ENCODE measurements at places on chromosomes 5 and 9. TPM values are rescaled to one million over a fixed set of nuclear protein-coding genes. Genes with fewer than 3 reads are reported as not detected.

DNA sequence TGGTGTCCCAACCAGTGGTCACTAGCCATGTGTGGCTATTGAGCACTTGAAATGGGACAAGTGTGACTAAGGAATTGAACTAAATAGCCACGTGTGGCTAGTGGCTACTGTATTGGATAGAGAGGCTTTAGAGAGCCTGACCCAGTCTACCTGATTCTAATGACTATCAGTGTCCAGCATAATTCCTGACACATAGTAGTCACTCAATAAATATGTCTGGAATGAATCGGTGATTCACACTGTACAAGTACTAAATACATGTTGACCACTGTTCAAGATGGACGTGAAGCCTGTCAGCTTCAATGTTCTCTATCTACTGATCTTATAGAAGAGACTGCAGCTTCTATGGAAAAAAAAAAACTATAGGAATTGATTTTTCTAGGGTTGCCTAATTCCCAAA lies 57.7 kb upstream of the MAST4 start:
- H3K36me3 ChIP-seq: no peaks in the 10 kb centered on the region
- no peaks in the 10 kb centered on the region for H3K4me1 ChIP-seq
- H3K27ac ChIP-seq: no peak overlapping the region
- no peaks in the 10 kb centered on the region for H3K27me3 ChIP-seq

DNA sequence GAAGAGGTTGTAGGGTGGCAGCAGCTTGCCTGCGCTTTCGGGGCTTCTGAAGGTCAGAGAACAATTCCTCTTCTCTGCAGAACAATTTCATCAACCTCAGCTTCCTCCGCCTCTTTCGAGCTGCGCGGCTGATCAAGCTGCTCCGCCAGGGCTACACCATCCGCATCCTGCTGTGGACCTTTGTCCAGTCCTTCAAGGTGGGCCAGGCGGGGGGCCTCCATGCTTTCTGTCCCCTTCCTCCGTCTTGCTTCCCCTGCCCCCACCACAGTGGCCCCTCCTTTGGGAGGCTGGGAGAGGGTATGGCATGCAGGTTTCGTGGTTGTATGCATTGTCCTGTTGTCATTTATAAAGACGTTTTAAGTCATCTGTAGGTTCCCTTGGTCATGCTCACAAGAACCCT lies 195.8 kb downstream of the CACNA1B start:
- no peaks in the 10 kb centered on the region for H3K4me1 ChIP-seq
- no peaks in the 10 kb centered on the region for H3K27me3 ChIP-seq
- no peak for DNase-seq
- no peak overlapping the region for H3K4me3 ChIP-seq
- H3K27ac ChIP-seq: no peak overlapping the region
- H3K36me3 ChIP-seq: no peaks in the 10 kb centered on the region

GRCh38 chr9:120152295-120152694 lies 427.7 kb downstream of the CDK5RAP2 start:
- no peaks in the 10 kb centered on the region for H3K27me3 ChIP-seq
- no peaks in the 10 kb centered on the region for H3K36me3 ChIP-seq
- H3K27ac ChIP-seq: no peak overlapping the region

DNA sequence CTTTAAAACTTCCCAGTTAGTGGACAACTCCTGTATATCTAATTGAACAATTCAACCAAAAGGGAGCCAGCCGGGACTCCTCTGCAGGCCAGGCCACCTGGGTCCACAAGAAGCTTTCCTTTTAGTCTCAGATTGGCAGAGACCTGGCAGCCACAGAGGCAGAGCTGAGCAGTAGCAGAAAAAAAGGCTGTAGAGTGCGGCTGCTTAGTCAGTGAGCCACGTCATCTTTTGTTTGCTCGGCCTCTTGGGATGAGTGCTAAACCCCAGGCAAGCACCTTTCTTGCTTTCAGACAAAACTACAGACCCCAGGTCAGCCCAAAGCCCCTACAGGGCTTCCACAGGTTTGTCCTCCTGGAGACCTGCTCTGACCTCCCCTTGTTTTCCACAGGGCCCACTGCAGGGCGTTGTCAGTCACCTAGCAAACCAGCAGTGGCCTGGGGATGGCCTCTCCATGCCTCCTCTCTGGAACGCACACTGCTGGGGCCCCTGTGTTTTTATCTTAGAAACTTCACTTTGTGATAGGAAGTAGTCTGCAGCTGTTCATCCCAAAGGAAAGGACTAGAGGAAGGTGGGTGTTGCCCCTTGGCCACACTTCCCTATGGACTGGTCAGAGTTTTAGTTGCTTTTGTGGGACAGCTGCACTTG lies 49.9 kb downstream of the SHB start:
- H3K4me1 ChIP-seq: peaks cover 10% of the 10 kb centered on the region
- no peak overlapping the region for H3K4me3 ChIP-seq
- H3K27me3 ChIP-seq: no peaks in the 10 kb centered on the region
- peak overlapping the region; percentile 78 for H3K27ac ChIP-seq

- no peak for DNase-seq
- no peaks in the 10 kb centered on the region for H3K27me3 ChIP-seq
- H3K36me3 ChIP-seq: no peaks in the 10 kb centered on the region
- no peak overlapping the region for H3K4me3 ChIP-seq
- H3K4me1 ChIP-seq: peaks cover 7% of the 10 kb centered on the region
- H3K27ac ChIP-seq: no peak overlapping the region
Measured at GRCh38 chr5:82719368-82719767, 357.8 kb downstream of the TMEM167A start.

DNA sequence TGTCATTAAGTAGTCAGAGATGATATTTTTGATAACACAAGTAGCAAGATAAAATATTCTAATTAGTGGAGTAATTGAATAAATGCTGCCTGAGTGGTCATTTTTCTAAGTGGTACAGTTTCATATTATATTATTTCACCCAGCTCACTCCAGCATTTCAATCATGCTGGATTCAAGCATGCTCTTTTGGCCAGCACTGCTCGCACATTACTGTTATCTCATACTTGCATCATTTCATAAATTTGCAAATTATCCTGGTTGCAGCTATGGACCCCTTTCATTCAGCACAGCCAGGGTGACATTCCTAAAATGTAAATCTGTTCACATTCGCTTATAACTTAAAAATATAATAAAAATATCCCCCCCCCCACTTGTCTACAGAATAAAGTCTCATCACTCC lies 520.8 kb upstream of the CYLC2 start:
- H3K27ac ChIP-seq: no peak overlapping the region
- DNase-seq: no peak
- no peaks in the 10 kb centered on the region for H3K36me3 ChIP-seq
- H3K4me1 ChIP-seq: no peaks in the 10 kb centered on the region
- no peak overlapping the region for H3K4me3 ChIP-seq

DNA sequence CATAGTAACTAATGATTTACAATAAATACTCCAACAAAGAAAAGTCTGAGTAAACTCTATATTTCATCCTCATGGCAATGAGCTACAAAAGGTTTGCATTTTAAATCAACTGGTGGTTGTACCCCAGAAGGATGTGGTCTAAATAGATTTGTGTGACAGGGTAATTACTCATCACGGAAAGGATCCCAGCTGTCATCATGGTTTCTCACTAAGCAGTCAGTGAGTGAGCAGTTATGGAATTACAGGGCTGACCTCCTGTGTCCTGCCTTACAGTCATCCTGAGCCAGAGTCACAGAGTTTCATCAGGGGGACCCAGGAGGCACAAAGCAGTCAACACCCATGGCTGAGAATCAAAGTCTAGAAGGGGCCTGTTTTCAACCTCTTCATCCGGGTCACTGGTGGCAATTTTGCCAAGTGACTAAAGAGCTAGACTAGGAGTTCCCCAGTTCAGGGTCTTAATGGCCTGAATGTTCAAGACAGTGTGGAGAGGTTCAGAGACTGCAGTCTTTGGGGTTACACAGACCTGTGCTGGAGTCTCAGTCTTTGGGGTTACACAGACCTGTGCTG lies 210.7 kb upstream of the SLC24A2 start:
- no peaks in the 10 kb centered on the region for H3K27me3 ChIP-seq
- H3K27ac ChIP-seq: no peak overlapping the region
- no peaks in the 10 kb centered on the region for H3K4me1 ChIP-seq
- no peak overlapping the region for H3K4me3 ChIP-seq
- no peaks in the 10 kb centered on the region for H3K36me3 ChIP-seq

- H3K36me3 ChIP-seq: no peaks in the 10 kb centered on the region
- H3K27me3 ChIP-seq: no peaks in the 10 kb centered on the region
- no peak overlapping the region for H3K27ac ChIP-seq
- no peak overlapping the region for H3K4me3 ChIP-seq
- no peaks in the 10 kb centered on the region for H3K4me1 ChIP-seq
Measured at GRCh38 chr5:157217289-157218024, 36.8 kb downstream of the ITK start.

DNA sequence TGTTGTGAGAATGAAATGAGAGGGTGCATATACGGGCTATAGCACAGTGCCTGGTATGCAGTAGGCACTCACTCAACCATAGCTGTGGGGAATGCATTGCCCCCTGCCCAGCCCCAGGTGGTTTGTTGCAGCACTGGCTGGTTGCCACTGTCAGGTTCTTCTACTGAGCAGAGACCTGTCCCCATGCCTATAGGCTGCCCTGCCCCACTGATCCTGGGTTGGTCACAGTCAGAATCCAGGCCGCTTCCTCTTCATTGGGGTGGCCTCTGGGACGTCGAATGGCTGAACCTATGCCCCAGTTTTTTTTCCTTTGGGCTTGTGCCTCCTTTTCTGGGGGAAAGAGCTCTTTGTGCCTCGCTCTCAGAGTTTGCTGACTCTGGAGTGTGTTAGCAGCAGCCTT lies 74.6 kb downstream of the RGS3 start:
- no peaks in the 10 kb centered on the region for H3K27me3 ChIP-seq
- H3K27ac ChIP-seq: no peak overlapping the region
- H3K4me3 ChIP-seq: no peak overlapping the region
- no peaks in the 10 kb centered on the region for H3K4me1 ChIP-seq
- H3K36me3 ChIP-seq: no peaks in the 10 kb centered on the region

- H3K27me3 ChIP-seq: peaks cover 8% of the 10 kb centered on the region
- H3K4me3 ChIP-seq: no peak overlapping the region
- H3K4me1 ChIP-seq: no peaks in the 10 kb centered on the region
Measured at GRCh38 chr9:101706261-101706798, 32.1 kb downstream of the GRIN3A start.

DNA sequence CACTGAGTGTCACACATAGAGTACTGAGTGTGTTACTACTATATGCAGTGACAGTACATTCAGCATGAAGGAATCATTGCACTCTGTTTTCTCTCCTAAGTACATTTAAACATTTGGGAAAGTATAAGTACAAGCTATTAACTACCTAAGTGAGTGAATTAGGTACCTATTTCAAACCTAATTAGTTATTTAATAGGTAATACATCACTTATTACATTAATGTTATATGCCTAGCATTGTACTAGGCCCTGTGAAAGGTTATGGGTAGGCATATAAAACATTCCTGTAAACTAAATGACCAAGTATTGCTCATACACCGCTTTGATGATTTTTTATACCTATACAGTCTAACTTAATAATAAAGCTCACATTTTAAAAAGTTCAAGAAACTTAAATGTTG lies 25.7 kb upstream of the PPP3R2 start:
- H3K36me3 ChIP-seq: no peaks in the 10 kb centered on the region
- H3K4me3 ChIP-seq: no peak overlapping the region
- H3K27me3 ChIP-seq: no peaks in the 10 kb centered on the region
- H3K4me1 ChIP-seq: no peaks in the 10 kb centered on the region

DNA sequence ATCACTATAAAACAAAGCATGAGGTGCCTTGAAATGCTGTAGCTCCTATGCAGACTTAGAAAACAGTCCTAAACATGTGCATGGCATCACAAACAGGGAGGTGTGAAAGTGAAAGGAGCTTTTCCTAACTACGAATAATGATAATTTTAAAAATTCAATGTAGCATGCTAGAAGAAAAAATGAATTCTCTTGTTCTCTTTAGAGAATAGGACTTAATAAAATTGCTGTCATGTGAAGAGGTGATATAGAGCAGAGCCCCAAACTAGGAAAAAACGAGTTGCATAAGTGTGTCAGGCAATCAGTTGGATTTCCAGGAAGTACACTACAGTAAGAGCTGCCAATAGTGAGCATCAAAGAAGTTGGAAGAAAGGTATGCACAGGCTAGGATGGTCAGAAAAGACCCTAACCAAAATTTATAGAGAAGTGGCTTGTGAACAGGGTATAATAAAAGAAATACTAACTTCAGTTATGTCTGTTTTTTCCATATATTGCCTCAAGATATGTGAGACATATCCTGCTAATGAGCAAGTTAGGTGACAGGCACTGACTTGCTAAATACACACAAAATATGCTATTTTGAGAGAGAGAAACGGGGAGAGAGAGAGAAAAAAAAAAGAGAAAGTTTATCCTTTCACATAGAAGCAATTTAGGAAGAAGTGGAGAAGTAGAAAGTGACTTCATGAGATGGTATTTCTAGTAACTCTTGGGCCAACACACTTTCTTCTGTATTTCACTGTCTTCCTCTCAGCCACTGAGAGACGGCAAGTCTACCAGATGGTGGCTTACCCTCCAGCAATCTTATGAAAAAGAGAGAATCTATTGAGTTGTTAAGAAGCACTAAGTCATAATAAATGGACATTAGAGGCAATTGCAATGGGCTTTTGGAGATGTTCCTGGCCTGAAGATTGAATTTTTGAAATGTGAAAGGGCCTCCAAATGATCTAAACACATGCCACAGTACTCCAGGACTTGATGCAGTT lies 18.0 kb downstream of the ITGA2 start:
- H3K36me3 ChIP-seq: no peaks in the 10 kb centered on the region
- DNase-seq: no peak
- no peak overlapping the region for H3K4me3 ChIP-seq
- no peak overlapping the region for H3K27ac ChIP-seq
- H3K4me1 ChIP-seq: no peaks in the 10 kb centered on the region

- H3K36me3 ChIP-seq: no peaks in the 10 kb centered on the region
- H3K4me3 ChIP-seq: no peak overlapping the region
- no peaks in the 10 kb centered on the region for H3K27me3 ChIP-seq
Measured at GRCh38 chr9:35868933-35869332, 1.3 kb downstream of the OR13J1 start.

The LVRN gene
- total RNA-seq: 4.2 TPM

The GMCL2 gene
- total RNA-seq: not detected

The ZBTB26 gene
- total RNA-seq: 9.0 TPM

The MOCS2 gene
- 37.8 TPM for total RNA-seq

The SHOC1 gene
- not detected for total RNA-seq
